Activated CD4-positive, alpha-beta memory T cell treated with anti-CD3 and anti-CD28 coated beads for 36 hours (primary cell): ENCODE measurements at places on chromosomes 11 and 22. TPM values are rescaled to one million over a fixed set of nuclear protein-coding genes. Genes with fewer than 3 reads are reported as not detected.

DEFB131B gene
- not detected for total RNA-seq

DNA sequence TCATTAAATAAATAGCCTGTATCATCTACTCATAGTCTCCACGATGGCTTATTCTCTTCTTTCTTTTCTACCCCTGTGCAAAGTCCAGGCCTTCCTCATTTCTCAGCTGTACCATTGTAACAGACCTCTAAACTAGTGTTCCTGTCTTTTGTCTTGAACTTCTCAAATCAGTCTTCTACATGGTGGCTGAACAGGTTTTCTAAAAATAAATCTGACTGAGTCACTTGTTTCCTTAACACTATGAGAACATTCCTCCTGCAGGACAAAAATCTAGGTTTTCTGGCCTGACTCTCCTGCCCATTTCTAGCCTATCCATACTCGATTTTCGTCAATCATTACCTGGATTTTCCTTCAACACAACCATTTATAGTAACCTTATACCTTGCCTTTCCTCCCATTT is 1080.8 kb upstream of the TENM4 start:
- no peaks in the 10 kb centered on the region for H3K4me1 ChIP-seq
- no peaks in the 10 kb centered on the region for H3K27me3 ChIP-seq
- H3K4me3 ChIP-seq, result no peak overlapping the region
- no peak overlapping the region for H3K27ac ChIP-seq
- DNase-seq, result no peak

- DNase-seq, result no peak
- no peaks in the 10 kb centered on the region for H3K36me3 ChIP-seq
- H3K27me3 ChIP-seq, result peaks cover 46% of the 10 kb centered on the region
- no peaks in the 10 kb centered on the region for H3K4me1 ChIP-seq
- H3K27ac ChIP-seq, result no peak overlapping the region
These were observed 32.6 kb downstream of the TEAD1 start for GRCh38 chr11:12706545-12707499.

DNA sequence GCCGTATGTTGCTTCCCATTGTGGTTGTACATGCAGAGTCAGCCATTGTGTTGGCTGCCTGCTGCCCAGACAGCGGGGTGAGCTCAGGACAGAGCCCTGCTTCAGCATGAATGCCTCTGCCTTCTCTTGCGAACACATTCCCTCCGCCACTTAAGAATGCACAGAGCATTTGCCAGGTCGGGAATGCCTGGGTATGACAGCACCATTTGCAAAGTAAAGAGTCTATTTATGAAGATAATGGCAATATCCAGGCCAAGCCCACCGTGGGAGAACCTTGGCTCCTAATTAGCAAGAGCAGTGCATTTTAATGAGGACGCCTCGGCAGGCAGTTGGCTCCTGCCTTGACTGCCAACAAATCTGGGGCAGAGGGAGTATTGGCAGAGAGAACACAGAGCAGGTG is 62.5 kb upstream of the SORL1 start:
- no peak for DNase-seq
- H3K36me3 ChIP-seq, result no peaks in the 10 kb centered on the region
- peaks cover 9% of the 10 kb centered on the region for H3K4me1 ChIP-seq
- H3K27me3 ChIP-seq, result no peaks in the 10 kb centered on the region
- no peak overlapping the region for H3K4me3 ChIP-seq
- no peak overlapping the region for H3K27ac ChIP-seq

- H3K27me3 ChIP-seq, result peaks cover 5% of the 10 kb centered on the region
- H3K36me3 ChIP-seq, result peaks cover 2% of the 10 kb centered on the region
- DNase-seq, result no peak
- H3K27ac ChIP-seq, result no peak overlapping the region
- H3K4me3 ChIP-seq, result no peak overlapping the region
- peaks cover 32% of the 10 kb centered on the region for H3K4me1 ChIP-seq
These were observed 75.4 kb downstream of the ME3 start for GRCh38 chr11:86596861-86597586.

DNA sequence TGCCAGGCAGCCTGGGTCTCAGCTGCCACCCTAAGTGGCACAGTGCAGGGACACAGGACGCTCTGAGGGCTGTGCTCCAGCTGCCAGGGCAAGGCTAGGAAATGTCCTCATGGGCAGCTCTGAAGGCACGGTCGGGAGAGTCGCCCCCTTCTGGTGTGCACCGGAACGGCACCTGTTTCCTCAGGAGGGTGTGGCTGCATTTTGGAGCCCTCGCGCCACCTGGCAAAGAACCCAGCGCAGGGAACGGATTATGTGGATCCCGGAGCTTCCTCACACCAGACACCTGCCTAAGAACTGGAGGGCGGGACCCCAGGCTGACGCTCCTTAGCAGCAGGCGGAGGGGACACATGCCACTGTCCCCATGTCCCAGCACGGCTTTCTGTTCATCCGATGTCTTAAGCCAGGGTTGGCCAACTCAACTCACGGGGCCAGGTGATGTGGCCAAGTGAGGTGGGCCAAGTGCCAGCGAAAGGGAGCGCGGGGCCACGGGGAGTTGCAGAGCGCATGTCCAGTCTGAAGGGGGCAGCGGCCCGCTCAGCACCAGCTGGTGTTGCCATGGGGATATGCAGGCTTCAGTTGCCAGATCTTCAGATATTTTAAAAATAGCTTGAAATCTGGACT is 5.1 kb upstream of the SLC22A8 start:
- peaks cover 4% of the 10 kb centered on the region for H3K4me1 ChIP-seq
- no peak overlapping the region for H3K4me3 ChIP-seq
- no peaks in the 10 kb centered on the region for H3K36me3 ChIP-seq
- H3K27me3 ChIP-seq, result peaks cover 14% of the 10 kb centered on the region
- peak; percentile 62 for DNase-seq

PAX6 gene
- not detected for total RNA-seq

ZP1 gene
- not detected for total RNA-seq

- H3K27me3 ChIP-seq, result peaks cover 16% of the 10 kb centered on the region
- DNase-seq, result no peak
- no peaks in the 10 kb centered on the region for H3K36me3 ChIP-seq
- H3K4me1 ChIP-seq, result no peaks in the 10 kb centered on the region
- H3K27ac ChIP-seq, result no peak overlapping the region
- H3K4me3 ChIP-seq, result no peak overlapping the region
These were observed 547.6 kb downstream of the BUD13 start for GRCh38 chr11:116225236-116225635.

- no peaks in the 10 kb centered on the region for H3K4me1 ChIP-seq
- H3K4me3 ChIP-seq, result no peak overlapping the region
- no peak for DNase-seq
- H3K27ac ChIP-seq, result no peak overlapping the region
- H3K27me3 ChIP-seq, result no peaks in the 10 kb centered on the region
These were observed 127.0 kb downstream of the TRPC6 start for GRCh38 chr11:101456812-101457211.

GRCh38 chr22:45775569-45776312 is 104.1 kb downstream of the ATXN10 start:
- H3K36me3 ChIP-seq, result peaks cover 7% of the 10 kb centered on the region
- H3K27ac ChIP-seq, result no peak overlapping the region
- peaks cover 8% of the 10 kb centered on the region for H3K4me1 ChIP-seq
- no peak overlapping the region for H3K4me3 ChIP-seq
- H3K27me3 ChIP-seq, result no peaks in the 10 kb centered on the region

DNA sequence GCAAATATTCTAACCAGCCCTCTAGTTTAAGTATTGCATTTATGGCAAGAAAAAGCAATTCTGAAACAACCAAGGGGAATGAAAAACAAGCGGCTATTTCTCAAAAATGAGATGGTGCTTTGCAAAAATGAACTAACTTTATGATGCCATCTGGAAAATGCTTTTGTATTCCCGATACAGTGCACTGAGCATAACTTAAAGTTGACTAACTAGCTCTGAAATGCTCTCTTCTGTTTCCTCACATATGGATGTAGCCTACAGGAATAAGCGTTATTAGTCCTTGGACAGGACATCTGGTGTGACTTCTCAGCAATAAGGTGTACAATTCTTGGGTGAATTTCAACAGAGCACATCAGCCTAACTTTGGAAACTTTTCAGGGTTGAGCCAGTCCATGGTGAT is 228.2 kb upstream of the DDI1 start:
- H3K4me3 ChIP-seq, result no peak overlapping the region
- no peaks in the 10 kb centered on the region for H3K36me3 ChIP-seq
- no peaks in the 10 kb centered on the region for H3K27me3 ChIP-seq
- no peak for DNase-seq
- H3K4me1 ChIP-seq, result no peaks in the 10 kb centered on the region
- no peak overlapping the region for H3K27ac ChIP-seq

DNA sequence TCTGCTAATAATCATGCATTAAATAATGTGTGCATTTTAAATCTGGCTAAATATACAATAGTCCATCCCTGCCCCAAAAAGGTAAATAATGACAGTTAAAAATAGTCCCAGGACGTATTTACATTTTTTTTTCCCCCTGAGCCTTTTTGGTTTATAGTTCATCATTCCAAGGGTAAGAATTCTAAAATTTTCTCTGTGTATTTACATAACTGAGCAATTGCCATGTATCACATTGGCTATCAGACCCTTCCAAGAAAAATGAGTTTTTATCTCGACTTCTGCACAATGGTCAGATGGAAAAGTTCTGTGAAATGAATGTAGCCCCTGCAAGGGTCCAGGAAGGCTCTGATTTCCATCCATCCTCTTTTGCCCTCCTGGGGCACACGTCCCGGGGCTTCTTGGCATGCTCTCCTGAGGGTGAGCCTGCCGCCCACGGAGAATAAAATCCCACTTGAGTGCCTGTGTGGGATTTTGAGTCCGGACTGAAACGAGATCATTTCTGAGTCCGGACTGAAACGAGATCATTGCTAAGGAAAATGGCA is 94.1 kb upstream of the ANO1 start:
- no peak overlapping the region for H3K27ac ChIP-seq
- no peak overlapping the region for H3K4me3 ChIP-seq
- peaks cover 51% of the 10 kb centered on the region for H3K27me3 ChIP-seq
- H3K4me1 ChIP-seq, result no peaks in the 10 kb centered on the region
- no peaks in the 10 kb centered on the region for H3K36me3 ChIP-seq
